ENCODE measurements at places on chromosomes 16 and 17.

- DNase-seq, result peak; percentile 10
These were observed 7.2 kb downstream of the CTF1 start for GRCh38 chr16:30903596-30903995.

GRCh38 chr17:3978421-3979289 is 14.4 kb upstream of the ATP2A3 start:
- DNase-seq, result no peak

DNA sequence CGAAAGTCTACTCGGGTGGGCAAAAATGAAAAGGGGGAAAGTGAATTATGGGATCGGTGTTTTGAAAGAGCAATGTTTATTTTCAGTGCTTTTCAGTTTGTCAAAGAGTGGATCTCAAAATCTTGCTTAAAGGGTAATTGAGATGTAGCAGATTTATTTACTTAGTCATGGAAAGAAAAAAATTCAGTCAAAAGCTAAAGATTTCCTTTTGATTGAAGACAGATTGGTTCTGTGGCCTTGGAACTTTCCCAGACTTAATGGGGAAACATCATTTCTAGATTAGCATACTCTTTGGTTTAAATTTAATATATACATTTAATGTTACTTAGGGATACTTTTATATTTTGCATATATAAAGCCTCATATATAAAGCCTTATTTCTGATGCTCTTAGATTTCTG is 20.6 kb downstream of the PRKAR1A start:
- no peak for DNase-seq

DNA sequence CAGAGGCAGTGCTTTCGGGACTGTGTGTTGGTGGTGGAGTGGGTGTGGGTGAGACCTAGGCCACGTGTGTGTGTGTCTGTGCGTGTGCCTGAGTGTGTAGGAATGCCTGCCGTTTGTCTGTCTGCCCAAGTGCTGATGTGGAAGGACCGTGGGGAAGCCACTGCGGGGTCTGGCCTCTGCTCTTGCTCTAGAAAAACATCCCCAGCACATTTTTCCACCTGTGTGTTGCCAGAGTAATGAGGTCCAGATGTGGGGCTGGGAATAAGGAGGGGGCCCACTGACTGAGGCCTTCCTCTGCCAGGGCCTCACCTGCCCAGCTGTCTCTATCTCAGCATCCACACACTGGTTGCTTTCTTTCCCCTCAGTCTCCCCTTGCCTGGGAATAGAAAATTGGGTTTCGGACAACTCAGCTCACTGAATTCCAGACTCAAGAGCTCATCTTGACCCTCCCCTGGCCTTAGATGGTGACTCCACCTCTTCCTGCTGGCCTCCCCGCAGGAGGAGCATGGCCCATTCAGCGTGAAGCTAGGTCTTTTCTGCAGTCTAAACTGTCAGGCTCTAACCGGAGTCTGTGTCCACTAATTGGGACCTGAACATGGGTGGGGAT is 7.6 kb downstream of the SGCA start:
- no peak for DNase-seq

DNA sequence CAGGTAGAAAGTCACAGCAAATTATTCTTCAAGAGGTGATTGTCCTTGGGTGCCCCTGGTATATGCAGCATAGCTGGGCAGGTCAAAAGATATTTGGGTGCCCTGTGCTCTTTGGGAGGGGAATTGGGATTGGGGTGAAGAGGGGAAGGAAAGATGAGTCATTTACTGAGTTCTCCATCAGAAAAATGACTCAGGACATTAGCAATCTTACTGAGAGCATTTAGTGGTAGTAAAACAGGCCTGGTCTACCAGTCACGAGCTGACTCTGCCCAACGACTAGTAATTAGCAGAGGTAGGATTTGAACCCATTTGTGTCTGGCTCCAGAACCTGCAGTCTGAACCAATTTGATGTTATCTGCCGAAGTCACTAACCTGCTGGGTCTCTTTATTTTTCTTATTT is 6.0 kb upstream of the GRIN2A start:
- DNase-seq, result no peak
